ENCODE measurements at places on chromosomes 2 and 18.

GRCh38 chr2:122148128-122148767 is 392.8 kb downstream of the TSN start:
- no peak for DNase-seq
- H3K27me3 ChIP-seq: no peaks in the 10 kb centered on the region
- no peaks in the 10 kb centered on the region for H3K36me3 ChIP-seq
- no peak overlapping the region for H3K27ac ChIP-seq
- H3K4me1 ChIP-seq: no peaks in the 10 kb centered on the region

GRCh38 chr18:68449292-68449691 is 265.6 kb downstream of the TMX3 start:
- no peak for DNase-seq
- H3K27me3 ChIP-seq: no peaks in the 10 kb centered on the region
- no peak overlapping the region for H3K27ac ChIP-seq
- H3K4me1 ChIP-seq: no peaks in the 10 kb centered on the region

GRCh38 chr2:52611759-52612158 is 1155.8 kb upstream of the CHAC2 start:
- H3K27me3 ChIP-seq: no peaks in the 10 kb centered on the region
- no peak overlapping the region for H3K27ac ChIP-seq
- no peak overlapping the region for H3K4me3 ChIP-seq
- H3K36me3 ChIP-seq: no peaks in the 10 kb centered on the region

GRCh38 chr2:220585241-220585640 is 957.8 kb downstream of the SLC4A3 start:
- no peaks in the 10 kb centered on the region for H3K36me3 ChIP-seq
- H3K4me1 ChIP-seq: no peaks in the 10 kb centered on the region
- H3K27me3 ChIP-seq: no peaks in the 10 kb centered on the region

DNA sequence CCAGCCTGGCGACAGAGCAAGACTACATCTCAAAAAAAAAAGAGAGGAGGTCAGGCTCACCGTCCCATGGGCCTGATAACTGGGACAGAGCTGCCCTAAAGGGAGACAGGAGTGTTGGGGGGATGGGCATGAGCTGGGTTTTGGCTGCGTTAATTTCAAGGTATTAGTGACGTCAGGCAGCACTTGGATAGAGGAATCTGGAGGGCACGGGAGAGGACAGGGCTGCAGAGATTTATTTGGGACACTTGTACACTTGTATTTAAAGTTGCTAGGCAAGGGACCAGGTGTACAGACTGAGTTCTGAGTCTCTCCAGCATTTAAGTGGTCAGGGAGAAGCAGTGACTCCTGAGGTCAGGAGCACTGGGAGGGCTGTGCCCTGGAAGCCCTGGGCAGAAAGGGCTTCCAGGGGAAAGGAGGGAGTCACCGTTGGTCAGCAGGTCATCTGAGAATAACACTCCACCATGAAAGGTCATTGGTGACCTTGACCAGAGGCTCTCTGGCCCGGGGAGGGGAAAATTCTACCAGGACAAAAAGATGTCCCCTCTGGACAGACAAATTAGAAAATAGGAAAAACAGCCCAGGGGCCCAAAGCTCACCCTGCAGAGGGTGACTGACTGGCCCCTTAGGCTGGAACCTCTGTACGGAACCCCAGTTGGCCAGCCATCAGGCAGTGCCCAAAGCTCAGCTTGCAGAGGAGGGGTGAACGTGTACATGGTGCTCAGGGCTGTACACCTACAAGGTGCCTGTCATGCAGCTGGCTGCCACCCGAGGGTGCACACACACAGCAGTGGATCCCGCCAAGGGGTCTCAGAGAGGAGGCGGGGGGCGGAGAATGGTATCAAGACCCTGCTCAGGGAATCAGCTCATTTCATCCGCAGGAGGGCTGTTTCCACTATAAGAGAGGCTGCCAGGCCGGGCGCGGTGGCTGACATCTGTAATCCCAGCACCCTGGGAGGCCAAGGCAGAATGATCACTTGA is 23.0 kb upstream of the CNNM3 start:
- peaks cover 7% of the 10 kb centered on the region for H3K36me3 ChIP-seq
- H3K27me3 ChIP-seq: no peaks in the 10 kb centered on the region
- no peak for DNase-seq
- no peaks in the 10 kb centered on the region for H3K4me1 ChIP-seq
- no peak overlapping the region for H3K27ac ChIP-seq

DNA sequence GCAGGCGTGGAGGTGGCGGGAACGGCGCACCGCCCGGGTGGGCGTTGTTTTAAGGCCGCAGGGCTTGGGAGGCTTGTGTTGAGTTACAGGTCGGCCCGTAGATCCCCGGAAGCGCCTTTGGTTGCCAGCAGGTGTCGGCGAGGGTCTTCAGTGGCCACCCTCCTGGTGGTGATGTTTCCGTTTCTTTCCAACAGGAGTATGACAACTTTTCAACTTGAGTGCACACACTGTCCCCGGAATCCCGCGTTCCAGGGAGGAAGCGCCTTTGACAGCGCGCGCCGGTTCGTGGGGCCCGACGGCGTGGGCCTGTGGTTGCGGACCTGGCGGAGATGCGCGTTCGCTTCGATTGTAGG is 1.0 kb upstream of the HDAC4 start:
- H3K4me3 ChIP-seq: peak overlapping the region; percentile 67
- peaks cover 36% of the 10 kb centered on the region for H3K4me1 ChIP-seq
- no peaks in the 10 kb centered on the region for H3K36me3 ChIP-seq
- peak overlapping the region; percentile 99 for H3K27ac ChIP-seq
- H3K27me3 ChIP-seq: no peaks in the 10 kb centered on the region
- no peak for DNase-seq

DNA sequence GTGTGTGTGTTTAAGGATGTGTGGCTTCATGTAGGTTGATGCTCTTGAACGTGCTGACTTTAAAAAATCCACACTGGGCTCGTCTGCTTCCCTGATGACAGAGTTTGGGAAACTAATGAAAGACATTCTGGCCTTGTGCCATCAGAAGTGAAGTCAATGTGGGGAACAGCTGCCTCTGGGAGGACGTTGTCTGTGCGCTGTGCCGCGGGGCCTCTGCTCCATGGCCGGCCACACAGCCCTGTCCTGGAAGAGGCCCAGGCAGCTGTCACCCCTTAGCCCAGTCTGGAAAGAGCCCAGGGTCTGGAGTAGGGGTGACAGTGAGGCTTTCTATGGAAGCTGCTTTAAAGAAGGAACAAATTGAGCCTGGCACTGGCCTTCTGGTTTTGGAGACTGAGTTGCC is 155.8 kb downstream of the SH3RF3 start:
- no peak overlapping the region for H3K27ac ChIP-seq
- DNase-seq: no peak
- H3K4me3 ChIP-seq: no peak overlapping the region
- no peaks in the 10 kb centered on the region for H3K4me1 ChIP-seq

DNA sequence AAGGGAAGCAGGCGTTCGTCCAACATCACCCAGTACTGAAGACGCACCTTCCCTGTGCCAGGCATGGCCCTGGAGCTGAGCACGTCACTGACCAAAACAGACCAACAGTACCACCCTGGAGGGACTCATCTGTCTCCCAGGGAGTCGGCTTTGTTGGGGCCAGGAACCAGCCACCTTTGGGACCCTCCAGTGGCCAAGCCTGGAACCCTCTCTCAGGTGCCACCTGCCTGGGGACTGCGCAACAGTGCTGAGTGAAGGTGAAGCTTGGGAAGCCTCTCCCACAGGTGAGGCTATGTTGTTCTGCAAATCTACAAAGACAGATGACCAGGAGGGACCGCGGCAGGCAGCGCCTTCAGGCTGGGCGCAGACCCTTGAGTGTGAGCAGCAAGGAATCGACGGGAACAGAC is 91.4 kb upstream of the OTOS start:
- H3K4me1 ChIP-seq: peaks cover 18% of the 10 kb centered on the region
- no peak overlapping the region for H3K4me3 ChIP-seq
- H3K27ac ChIP-seq: no peak overlapping the region
- peaks cover 5% of the 10 kb centered on the region for H3K27me3 ChIP-seq

- H3K27me3 ChIP-seq: no peaks in the 10 kb centered on the region
- no peak for DNase-seq
- no peaks in the 10 kb centered on the region for H3K4me1 ChIP-seq
- H3K27ac ChIP-seq: no peak overlapping the region
- H3K4me3 ChIP-seq: no peak overlapping the region
Measured at GRCh38 chr18:27298214-27298804, 113.2 kb upstream of the CHST9 start.

GRCh38 chr2:166239548-166239947 is 111.7 kb upstream of the SCN1A start:
- no peak for DNase-seq
- H3K27me3 ChIP-seq: no peaks in the 10 kb centered on the region
- H3K36me3 ChIP-seq: no peaks in the 10 kb centered on the region
- no peak overlapping the region for H3K27ac ChIP-seq

GRCh38 chr2:231583982-231584381 is 8.7 kb upstream of the TEX44 start:
- no peak for DNase-seq
- H3K27ac ChIP-seq: no peak overlapping the region
- H3K36me3 ChIP-seq: no peaks in the 10 kb centered on the region
- H3K4me1 ChIP-seq: no peaks in the 10 kb centered on the region
- no peak overlapping the region for H3K4me3 ChIP-seq

- no peaks in the 10 kb centered on the region for H3K4me1 ChIP-seq
- peaks cover 25% of the 10 kb centered on the region for H3K36me3 ChIP-seq
- H3K4me3 ChIP-seq: no peak overlapping the region
- no peaks in the 10 kb centered on the region for H3K27me3 ChIP-seq
- DNase-seq: no peak
Measured at GRCh38 chr2:159807183-159808031, 9.4 kb upstream of the CD302 start.

- DNase-seq: no peak
- no peak overlapping the region for H3K27ac ChIP-seq
- H3K4me3 ChIP-seq: no peak overlapping the region
- H3K27me3 ChIP-seq: no peaks in the 10 kb centered on the region
- H3K36me3 ChIP-seq: no peaks in the 10 kb centered on the region
Measured at GRCh38 chr2:157339965-157340655, 14.5 kb upstream of the ERMN start.

DNA sequence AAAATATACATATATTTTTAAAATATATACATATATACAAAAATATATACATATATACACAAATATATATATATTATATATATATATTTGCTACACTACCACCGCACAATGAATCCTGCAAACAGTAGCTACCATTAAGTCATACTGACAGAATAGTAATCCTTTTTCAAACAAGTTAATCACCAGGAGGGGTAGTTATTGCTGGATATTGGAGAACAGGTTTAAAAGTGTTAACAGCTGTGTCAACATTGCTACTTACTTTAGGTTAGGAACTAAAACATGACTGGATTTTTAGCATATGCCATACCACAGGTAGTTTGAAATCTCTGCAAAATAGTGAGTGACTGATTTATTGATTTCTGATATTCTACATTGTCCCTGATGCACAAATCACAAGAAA is 529.1 kb upstream of the CDH7 start:
- DNase-seq: no peak
- no peaks in the 10 kb centered on the region for H3K36me3 ChIP-seq
- no peaks in the 10 kb centered on the region for H3K27me3 ChIP-seq
- H3K27ac ChIP-seq: no peak overlapping the region
- no peak overlapping the region for H3K4me3 ChIP-seq
- no peaks in the 10 kb centered on the region for H3K4me1 ChIP-seq

All from CD4-positive, alpha-beta T cell (primary cell).